Activated CD8-positive, alpha-beta T cell treated with anti-CD3 and anti-CD28 coated beads, Interleukin-2, amount 10 ng/mL, durations not matched to agents 7 days and 5 days (primary cell): ENCODE measurements at places on chromosomes 1 and 21. TPM values are rescaled to one million over a fixed set of nuclear protein-coding genes. Genes with fewer than 3 reads are reported as not detected.
A peak's percentile ranks its signal among the peaks of the same experiment; 100 is the strongest.

- H3K4me1 ChIP-seq: no peaks in the 10 kb centered on the region
- H3K27me3 ChIP-seq: peaks cover 6% of the 10 kb centered on the region
- no peak overlapping the region for H3K27ac ChIP-seq
These were observed 51.2 kb upstream of the TNR start for GRCh38 chr1:175794586-175794985.

GRCh38 chr1:235675152-235675890 is 25.7 kb upstream of the GNG4 start:
- no peak for DNase-seq
- peak overlapping the region; percentile 51 for H3K27ac ChIP-seq
- no peaks in the 10 kb centered on the region for H3K27me3 ChIP-seq
- H3K4me1 ChIP-seq: peaks cover 6% of the 10 kb centered on the region
- peaks cover 65% of the 10 kb centered on the region for H3K36me3 ChIP-seq

- H3K4me1 ChIP-seq: no peaks in the 10 kb centered on the region
- H3K27ac ChIP-seq: no peak overlapping the region
- DNase-seq: no peak
These were observed 108.0 kb upstream of the CACHD1 start for GRCh38 chr1:64361974-64362373.

DNA sequence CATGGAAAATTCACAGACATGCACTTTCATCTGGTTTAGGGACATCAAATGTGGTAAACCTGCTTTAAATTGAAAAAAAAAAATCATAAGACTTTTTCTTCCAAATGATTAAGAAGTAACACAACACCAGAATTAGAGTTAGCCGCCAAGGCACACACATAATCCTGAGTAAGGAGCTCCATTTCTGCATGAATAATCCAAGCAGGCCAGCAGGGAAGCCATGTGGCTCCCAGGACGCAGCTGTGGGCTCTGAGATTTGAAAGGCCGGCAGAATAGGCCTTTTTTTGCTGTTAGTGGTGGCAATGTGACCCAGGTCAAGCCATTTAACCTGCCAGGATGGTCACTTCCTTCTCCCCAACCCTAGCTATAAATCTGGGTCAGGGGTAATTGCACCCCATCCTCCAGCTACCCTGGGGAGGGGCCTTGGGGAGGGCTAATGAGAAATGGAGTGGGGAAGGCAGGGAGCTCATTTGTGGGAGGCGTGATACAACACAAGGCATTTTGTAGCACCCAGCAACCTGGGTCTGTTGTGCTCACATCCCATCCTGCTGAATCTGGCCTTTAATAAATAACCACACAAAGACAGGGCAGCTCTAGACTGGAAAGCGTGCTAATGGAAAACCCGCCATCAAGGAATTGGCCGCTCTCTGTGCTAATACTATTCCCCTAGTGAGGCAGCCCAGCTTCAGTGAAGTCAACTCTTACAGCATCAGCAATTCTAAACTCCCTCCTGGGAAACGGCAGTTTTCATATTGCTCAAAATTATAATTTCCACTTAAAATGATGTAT is 178.5 kb downstream of the RHOU start:
- no peak overlapping the region for H3K4me3 ChIP-seq
- no peak for DNase-seq
- H3K27me3 ChIP-seq: peaks cover 2% of the 10 kb centered on the region
- peaks cover 5% of the 10 kb centered on the region for H3K4me1 ChIP-seq
- no peak overlapping the region for H3K27ac ChIP-seq
- peaks cover 2% of the 10 kb centered on the region for H3K36me3 ChIP-seq

- H3K4me1 ChIP-seq: no peaks in the 10 kb centered on the region
- no peaks in the 10 kb centered on the region for H3K36me3 ChIP-seq
- H3K27me3 ChIP-seq: no peaks in the 10 kb centered on the region
- H3K27ac ChIP-seq: no peak overlapping the region
- no peak for DNase-seq
These were observed 125.4 kb upstream of the TMEM51 start for GRCh38 chr1:15028102-15028501.

GRCh38 chr1:36781098-36781497 is 253.2 kb downstream of the GRIK3 start:
- no peaks in the 10 kb centered on the region for H3K4me1 ChIP-seq
- H3K4me3 ChIP-seq: no peak overlapping the region
- H3K36me3 ChIP-seq: no peaks in the 10 kb centered on the region
- H3K27me3 ChIP-seq: peaks cover 7% of the 10 kb centered on the region
- no peak for DNase-seq

DNA sequence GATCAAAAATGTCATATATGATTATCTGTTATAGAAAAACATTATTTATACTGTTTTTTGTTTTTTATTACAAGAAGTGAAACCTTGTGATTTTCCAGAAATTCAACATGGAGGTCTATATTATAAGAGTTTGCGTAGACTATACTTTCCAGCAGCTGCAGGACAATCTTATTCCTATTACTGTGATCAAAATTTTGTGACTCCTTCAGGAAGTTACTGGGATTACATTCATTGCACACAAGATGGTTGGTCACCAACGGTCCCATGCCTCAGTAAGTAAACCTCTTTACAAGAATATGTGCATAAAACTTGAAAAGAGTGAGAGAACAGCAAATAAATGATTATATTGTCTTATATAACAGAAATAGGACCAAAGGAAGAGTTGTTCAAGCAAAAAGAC is 14.5 kb downstream of the CFHR4 start:
- DNase-seq: no peak
- no peak overlapping the region for H3K27ac ChIP-seq
- no peaks in the 10 kb centered on the region for H3K36me3 ChIP-seq
- no peak overlapping the region for H3K4me3 ChIP-seq
- peaks cover under 1% of the 10 kb centered on the region for H3K27me3 ChIP-seq
- no peaks in the 10 kb centered on the region for H3K4me1 ChIP-seq

DNA sequence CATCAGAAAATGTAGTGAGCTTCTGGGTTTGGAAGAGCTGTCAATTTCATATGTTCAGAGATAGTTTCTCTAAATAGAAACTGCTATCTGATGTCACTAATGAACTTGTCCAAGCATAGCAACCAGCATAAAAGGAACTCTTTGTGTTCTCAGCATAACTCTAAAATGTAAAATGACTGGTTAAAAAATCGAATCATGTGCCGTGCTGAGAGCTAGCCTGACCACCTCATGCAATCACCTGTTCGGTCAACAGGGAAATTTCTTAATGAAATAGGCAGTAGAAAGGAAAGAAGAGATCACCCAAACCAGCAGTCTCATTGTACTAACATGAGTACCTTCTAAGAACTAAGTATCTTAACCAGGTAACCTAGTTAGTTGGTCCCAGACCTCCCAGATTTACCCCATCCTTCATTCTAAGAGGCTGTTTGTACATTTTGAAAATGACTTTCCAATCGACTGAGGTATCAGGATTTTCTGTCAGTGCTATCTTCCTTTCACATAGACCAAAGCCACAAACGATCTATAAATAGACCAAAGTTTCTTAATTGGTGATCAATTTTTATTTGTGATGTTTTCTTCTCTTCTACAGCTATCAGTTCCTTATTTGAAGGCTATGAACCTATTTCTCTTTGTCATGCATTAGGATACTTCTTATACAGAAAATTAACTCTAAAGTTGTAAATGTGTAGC is 147.3 kb downstream of the TLR5 start:
- H3K27ac ChIP-seq: no peak overlapping the region
- H3K36me3 ChIP-seq: no peaks in the 10 kb centered on the region
- no peak for DNase-seq
- no peak overlapping the region for H3K4me3 ChIP-seq
- H3K27me3 ChIP-seq: no peaks in the 10 kb centered on the region

DNA sequence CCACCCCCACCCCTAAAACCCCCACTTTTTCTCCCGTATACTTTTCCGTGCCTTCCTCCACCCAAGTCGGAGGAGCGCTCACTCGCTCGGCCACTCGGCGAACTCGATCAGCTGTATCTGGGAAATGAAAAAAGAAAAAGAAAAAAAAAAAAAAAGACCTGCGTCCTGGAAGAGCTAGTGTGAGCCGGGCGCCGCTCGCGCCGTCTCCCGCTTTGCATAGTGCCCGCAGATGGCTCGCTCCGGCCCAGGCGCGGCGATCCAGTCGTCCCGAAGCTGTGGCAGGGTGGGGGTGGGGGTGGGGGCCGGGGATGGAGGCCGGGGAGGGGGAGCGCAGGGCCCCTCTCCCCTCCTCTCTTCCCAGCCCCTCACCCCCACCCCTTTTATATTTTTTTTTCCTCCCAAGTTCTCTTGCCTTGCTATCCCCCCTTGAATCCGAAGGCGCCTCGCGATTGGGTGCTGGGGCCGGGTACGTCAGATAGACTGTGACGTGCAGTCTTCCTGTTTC is 299 bp upstream of the PROX1 start:
- peaks cover 23% of the 10 kb centered on the region for H3K4me1 ChIP-seq
- peaks cover 83% of the 10 kb centered on the region for H3K27me3 ChIP-seq
- peak overlapping the region; percentile 79 for H3K4me3 ChIP-seq
- no peak for DNase-seq
- peak overlapping the region; percentile 70 for H3K27ac ChIP-seq
- H3K36me3 ChIP-seq: peaks cover 11% of the 10 kb centered on the region

DNA sequence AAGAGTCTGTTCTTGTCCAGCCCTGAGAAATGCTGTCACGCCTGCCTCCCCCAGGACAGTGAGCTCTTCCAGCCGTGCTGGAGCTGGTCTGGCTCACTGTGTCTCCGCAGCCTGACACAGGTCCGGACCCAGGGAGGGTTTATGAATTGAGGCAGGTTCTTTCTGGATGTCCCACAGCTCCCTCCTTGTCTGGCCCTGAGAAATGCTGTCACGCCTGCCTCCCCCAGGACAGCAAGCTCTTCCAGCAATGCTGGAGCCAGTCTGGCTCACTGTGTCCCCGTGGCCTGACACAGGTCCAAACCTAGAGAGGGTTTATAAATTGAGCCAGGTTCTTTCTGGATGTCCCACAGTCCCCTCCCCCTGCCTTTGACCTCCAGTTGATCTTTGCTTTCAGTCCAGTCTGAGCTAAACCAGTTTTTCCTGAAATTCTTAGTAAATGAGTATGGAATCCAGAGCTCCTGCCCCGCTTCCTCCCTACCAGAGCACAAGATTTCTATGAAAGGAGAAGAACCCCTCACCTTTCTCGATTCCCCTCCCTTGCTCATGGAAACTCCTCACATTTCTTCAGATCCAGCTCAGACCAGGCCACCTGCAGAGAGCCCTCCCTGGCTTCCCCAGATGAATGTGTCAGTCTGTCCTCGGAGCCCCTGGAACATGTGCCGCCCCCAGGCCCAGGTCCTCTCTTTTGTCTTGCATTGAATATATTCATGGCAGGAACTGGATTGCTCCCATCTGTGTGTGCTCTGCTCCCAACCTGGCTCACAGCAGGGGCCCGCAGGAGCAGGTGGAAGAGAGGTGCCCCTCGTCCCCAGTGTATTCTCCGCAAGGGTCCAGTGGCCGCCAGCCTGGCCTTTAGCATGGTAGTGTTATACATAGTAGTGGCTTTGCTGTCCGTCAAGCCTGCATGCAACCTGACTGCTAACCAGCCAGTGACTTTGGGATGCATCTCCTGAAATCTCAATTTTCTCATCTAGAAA is 116.3 kb downstream of the EPHB2 start:
- H3K4me3 ChIP-seq: no peak overlapping the region
- no peak overlapping the region for H3K27ac ChIP-seq
- peaks cover 7% of the 10 kb centered on the region for H3K27me3 ChIP-seq
- no peaks in the 10 kb centered on the region for H3K4me1 ChIP-seq
- H3K36me3 ChIP-seq: no peaks in the 10 kb centered on the region

DNA sequence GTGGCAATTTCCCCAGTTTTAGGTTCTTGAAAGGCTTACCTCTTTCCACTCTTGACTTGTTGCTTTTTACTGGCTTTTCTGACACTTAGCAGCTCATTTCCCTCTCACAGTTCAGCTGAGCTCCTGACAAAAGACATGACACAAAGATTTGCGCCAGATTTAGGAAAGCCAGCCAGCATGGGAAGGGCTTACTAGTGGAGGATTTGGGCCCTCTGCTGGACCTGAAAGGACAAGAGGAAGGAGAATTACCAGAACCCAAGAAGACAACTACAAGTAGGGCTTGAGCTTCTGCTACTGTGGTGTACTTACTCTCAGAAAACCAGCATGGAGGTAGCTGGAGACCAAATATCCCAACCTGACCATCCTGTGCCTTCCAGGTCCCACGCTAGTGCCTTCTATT is 784.5 kb downstream of the BRINP3 start:
- no peak overlapping the region for H3K4me3 ChIP-seq
- H3K27ac ChIP-seq: no peak overlapping the region
- no peaks in the 10 kb centered on the region for H3K27me3 ChIP-seq

GRCh38 chr1:116952738-116953275 is 43.1 kb downstream of the PTGFRN start:
- no peak overlapping the region for H3K4me3 ChIP-seq
- H3K27ac ChIP-seq: no peak overlapping the region
- no peaks in the 10 kb centered on the region for H3K27me3 ChIP-seq
- no peaks in the 10 kb centered on the region for H3K36me3 ChIP-seq
- no peak for DNase-seq

Gene CRNN
- total RNA-seq: not detected

Gene GJA5
- total RNA-seq: not detected

Gene SLC35D1
- total RNA-seq: 11.4 TPM

Gene CHIT1
- 0.39 TPM for total RNA-seq

Gene FCRL4
- total RNA-seq: not detected

Gene KIF14
- 34.1 TPM for total RNA-seq
